ENCODE measurements at places on chromosomes 12 and 14. TPM values are rescaled to one million over a fixed set of nuclear protein-coding genes. Genes with fewer than 3 reads are reported as not detected.

Gene LMNTD1
- not detected for total RNA-seq

Gene DEPDC4
- 0.20 TPM for total RNA-seq

Gene PTPRR
- total RNA-seq: 0.74 TPM

Gene PTPRB
- 98.7 TPM for total RNA-seq

Data from pulmonary artery endothelial cell (primary cell).